ENCODE measurements at places on chromosomes 3 and 15.

GRCh38 chr15:74199297-74199652, 3.3 kb downstream of the STRA6 start:
- DNase-seq: no peak

DNA sequence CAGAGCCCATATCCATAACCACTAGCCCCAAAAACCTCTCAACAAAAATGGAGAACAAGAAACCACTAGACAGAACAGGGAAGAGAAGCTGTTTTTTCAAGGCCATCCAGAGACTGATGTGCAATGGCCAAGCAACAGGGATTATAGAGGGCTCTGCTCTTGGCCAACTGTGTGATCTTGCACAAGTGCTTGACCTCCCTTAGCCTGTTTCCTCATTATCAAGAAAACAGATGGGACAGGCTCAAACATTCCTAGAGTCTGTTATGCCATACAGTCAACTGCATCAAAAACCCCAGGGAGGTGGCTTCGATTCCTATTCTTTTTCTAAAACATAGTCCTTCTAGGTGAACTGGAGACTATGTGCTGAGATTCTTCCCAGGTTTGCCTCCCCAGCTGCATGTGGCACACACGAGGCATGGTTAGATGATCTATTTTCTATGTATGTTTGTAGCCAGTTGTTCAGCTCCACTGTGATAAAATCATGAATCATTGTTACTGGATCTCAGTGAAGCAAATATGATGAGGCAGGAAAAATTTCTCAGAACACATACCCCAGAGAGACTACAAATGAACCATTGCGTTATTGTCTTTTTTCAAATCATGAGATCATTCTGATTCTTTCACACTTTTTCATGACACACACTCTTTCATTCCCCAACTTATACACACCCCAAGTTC, 132.9 kb upstream of the TGFBR2 start:
- DNase-seq: no peak

DNA sequence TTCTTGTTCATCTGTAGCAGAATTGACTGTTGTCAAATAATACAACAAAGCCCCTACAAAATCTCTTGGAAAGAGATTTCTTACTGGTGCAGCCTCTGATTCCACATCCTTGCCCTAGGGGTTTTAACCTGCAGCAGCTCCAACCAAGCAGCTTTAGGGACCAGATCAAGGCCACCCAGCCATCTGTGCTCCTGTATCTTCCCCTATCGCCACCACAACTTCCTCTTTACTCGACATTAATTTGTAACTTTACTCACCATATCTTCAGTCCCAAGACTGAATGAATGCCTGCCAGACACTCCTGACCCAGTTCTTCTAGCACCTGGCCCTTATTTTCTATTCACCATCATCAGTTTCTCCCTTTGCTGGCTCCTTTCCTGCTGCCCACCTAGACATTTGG, 156.6 kb upstream of the IL12A start:
- no peak for DNase-seq

- DNase-seq: no peak
Observed at GRCh38 chr3:195079636-195080035, 191.3 kb downstream of the XXYLT1 start.

- no peak for DNase-seq
Observed at GRCh38 chr3:143414571-143415253, 295.1 kb downstream of the CHST2 start.

- DNase-seq: peak; percentile 10
Observed at GRCh38 chr15:87710406-87710805, 546.1 kb downstream of the NTRK3 start.

DNA sequence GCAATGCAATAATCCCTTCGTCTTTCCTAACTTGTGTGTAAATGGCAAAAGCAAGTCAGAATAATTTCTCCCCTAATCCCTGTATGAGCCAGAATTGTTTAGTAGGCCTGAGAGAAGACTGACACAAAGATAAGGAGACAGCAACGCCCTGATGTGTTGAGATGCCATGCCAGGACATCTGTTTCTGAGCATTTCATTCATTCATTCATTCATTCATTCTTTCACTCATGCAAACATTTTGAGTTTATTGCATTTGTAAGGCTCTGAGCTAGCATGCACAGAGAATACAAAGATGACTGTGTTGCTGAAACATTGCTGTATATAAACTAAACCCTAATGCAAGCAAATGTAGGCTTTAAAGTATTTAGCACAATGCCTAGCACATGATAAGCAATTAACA, 127.4 kb downstream of the TMCC1 start:
- no peak for DNase-seq

DNA sequence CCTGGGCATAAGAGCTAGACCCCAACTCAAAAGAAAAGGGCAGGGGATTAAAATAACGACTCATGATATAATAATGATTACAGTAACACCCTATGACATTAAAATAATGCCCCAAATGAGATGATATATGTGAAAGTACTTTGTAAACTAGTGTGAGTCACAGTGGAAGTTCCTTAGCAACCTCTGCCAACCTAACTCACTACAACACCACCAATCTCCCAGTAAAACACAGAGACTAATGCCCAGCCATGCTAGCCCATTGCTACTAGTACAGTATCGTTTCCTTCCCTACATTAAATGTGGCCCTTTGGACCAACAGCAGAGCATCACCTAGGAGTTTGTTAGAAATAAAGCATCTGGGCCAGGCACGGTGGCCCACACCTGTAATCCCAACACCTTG, 11.2 kb upstream of the ADAMTS7 start:
- no peak for DNase-seq

DNA sequence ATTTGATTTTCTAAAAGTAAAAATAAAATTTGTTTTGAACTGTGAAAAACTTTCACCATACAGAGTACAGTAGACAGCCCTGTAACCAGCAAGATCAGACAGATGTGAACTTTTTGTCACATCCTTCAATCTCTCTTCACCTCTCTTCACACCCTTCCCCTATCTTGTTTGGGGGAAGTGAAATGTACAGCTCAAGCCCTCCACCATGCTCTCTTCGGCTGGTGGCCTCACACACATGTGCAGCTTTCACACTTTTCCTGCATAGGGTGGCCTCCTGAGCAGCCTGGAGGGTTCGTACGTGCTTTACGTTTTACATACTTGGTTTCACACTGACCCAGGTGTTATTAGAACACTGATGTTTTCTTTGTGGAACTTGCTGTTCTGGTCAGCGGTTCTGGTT, 86.4 kb downstream of the DNAJB8 start:
- no peak for DNase-seq

GRCh38 chr3:39013289-39013688, 38.5 kb downstream of the SCN11A start:
- DNase-seq: no peak

DNA sequence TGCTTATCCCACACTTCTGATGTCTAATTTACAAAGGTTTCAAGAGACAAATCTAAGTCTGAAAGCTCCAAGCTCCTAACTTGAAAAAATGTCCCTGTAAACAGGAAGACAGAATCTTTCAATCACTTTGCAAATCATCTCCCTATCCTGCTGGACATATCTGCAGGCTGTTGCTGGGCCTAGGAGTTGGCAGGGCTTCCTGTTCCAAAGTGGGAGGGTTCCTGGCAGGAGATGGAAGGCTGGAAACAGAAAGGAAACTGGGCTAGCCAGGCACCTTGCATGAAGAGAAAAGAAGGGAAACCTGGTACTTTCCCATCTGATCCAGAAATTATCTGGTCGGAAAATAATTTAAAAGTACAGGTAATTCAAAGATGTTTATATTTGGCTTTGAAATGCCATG, 227.3 kb upstream of the IL12A start:
- DNase-seq: no peak

- DNase-seq: no peak
Observed at GRCh38 chr3:172666873-172667694, 43.8 kb downstream of the NCEH1 start.

DNA sequence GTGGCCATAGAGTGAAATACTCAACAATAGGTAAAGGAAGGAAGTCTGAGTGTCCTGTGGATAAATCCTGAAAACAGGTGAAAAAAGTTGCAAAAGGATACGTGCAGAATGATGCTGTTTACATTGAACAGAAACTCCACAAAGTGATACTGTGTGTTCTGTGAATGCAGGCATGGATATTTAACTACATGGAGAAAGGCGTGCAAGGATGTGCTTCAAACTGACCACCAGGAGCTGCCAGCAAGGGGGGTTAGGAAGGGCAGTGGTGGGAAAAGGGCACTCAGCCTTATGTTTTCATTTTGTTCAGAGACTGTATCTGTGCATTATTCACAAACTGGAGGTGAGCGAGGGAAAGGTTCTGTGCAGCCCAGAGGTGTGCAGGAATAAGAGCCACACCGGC, 47.4 kb downstream of the DNAJB8 start:
- DNase-seq: no peak

GRCh38 chr3:141773676-141774075, 10.5 kb downstream of the GRK7 start:
- DNase-seq: no peak

DNA sequence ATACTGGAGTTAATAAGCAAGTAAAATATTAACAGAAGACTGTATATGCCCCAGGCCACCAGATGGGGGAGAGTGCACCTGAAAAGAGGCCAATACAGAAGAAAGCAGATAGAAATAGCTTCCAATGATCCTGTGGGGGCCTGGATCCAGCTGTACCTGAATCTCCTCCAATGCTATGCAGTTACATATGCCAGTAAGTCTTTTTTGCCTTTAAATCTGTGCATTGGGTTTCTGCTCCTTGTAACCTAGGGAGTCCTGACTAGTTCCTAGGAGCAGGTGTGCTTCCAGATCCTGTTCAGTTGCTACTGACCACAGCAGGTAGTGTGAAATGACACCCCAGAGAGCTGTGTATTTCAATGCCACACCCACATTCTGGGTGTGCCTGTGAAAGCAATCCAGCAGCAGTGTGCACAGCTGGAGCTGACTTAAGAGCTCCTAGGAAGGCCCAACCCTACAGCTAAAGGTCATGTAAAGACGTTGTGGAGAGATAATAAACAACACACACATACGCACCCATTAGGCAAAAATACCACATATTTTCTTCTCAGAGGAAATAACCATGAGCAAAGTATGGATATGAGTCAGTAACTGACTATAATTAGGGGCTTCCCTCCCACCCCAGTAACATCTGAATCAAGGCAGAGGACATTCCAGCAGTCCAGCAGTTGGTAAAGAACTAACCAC, 62.2 kb upstream of the AKAP13 start:
- DNase-seq: peak; percentile 89

DNA sequence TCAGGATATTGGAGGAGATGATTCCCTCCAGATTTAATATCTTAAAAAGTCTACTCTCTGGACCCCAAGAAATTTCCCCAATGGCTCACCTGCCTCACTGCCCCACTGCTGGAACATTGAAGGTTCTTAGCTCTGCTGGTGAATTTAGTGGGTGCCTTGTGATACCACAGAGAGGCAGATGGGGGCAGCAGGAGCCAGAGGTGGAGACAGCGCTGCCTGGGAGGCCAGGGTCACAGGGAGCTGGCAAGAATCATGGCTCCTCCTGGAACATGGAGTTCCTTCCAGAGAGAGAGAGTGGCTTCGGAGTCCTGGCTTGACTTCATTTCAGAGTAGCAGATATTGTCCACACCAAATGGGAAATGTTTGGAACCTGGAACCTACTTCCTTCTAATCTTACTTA, 263.5 kb upstream of the CFAP20DC start:
- no peak for DNase-seq

DNA sequence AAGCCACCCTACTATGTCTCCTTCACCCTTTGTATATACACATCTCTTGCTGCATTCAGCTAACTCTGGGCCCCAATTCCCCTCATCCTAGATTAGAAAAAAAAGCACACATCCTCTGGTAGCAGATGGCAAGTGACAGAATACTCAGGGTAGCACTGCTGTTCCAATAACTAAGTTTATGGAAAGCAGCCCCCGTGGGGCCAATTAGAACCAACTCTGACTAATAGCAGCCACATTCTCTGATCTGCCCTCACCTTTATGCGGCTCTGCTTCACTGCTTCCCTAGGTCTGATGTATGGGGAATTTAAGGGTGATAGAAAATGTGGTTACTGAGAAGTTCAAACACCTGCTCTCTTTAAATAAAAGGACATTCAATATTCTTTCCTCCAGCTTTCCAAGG, 74.9 kb upstream of the SETMAR start:
- no peak for DNase-seq

Data from BJ (cell line).